ENCODE measurements at places on chromosomes 7 and 10. TPM values are rescaled to one million over a fixed set of nuclear protein-coding genes. Genes with fewer than 3 reads are reported as not detected.

DNA sequence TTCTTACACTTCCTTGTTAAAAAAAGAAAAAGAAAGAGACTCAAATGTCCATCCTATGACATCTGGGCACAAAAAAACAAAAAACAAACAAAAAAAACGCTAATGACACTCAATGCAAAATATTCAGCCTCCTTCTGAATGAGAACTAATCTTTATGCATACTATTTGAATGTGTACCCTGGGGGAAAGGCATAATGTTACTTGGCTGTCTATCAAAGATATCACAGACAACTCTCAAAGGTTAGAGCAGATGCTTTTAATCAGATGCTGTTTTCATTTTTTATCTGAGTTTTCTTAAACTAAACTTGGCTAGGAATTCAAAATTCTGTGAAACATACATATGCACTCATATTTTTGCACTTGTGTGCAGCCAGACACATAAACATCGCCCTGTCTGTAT lies 745.8 kb downstream of the CNTNAP2 start:
- no peak overlapping the region for H3K4me3 ChIP-seq
- no peaks in the 10 kb centered on the region for H3K4me1 ChIP-seq
- H3K27me3 ChIP-seq, result no peaks in the 10 kb centered on the region
- no peaks in the 10 kb centered on the region for H3K36me3 ChIP-seq

- no peak for DNase-seq
- H3K4me3 ChIP-seq, result no peak overlapping the region
Observed at GRCh38 chr7:111756687-111757178, 194.4 kb upstream of the IMMP2L start.

DNA sequence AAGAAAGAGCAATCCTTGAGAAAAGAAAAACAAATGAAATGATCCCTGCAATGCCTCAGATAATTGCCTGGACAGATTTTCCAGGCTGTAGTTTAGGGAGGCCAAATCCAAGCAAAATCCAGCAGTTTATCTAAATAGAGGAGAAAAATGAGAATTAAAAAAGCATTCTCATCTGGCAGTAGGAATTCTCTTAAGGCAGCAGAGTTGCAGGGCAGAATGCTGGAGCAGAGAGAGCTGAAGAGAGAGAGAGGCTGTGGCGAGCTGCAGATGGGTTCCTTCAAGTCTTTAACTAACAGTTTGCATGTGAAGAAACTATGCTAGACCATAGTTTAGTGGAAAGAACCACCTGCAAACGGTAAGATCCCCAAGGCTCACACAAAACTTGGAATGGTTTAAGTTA lies 6.0 kb upstream of the LIPA start:
- H3K4me3 ChIP-seq, result no peak overlapping the region
- H3K4me1 ChIP-seq, result peaks cover 20% of the 10 kb centered on the region
- no peaks in the 10 kb centered on the region for H3K36me3 ChIP-seq
- no peaks in the 10 kb centered on the region for H3K27me3 ChIP-seq
- DNase-seq, result no peak
- no peak overlapping the region for H3K27ac ChIP-seq

DNA sequence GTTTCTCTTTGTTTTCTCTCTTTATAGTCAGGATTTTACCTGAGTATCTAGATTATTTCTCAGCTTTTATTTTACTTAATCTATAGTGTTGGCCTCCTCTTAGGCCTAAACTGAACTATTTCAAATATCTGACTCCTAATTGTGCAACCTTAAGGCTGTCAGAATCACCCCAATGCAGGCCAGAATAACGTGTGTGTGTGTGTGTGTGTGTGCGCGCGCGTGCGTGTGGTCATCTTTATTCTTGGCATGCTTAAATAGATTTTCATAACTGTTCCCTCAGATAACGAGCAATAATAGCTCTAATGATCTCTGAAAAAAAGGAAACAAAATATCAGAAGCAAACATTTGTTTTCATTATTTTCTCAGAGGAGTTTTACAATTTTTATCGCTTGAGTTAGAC lies 92.4 kb downstream of the PCDH15 start:
- H3K4me3 ChIP-seq, result no peak overlapping the region
- H3K27me3 ChIP-seq, result no peaks in the 10 kb centered on the region
- no peak for DNase-seq
- no peaks in the 10 kb centered on the region for H3K4me1 ChIP-seq
- H3K27ac ChIP-seq, result no peak overlapping the region

The RBM48 gene
- total RNA-seq, result 10.9 TPM

The LRRD1 gene
- not detected for total RNA-seq

DNA sequence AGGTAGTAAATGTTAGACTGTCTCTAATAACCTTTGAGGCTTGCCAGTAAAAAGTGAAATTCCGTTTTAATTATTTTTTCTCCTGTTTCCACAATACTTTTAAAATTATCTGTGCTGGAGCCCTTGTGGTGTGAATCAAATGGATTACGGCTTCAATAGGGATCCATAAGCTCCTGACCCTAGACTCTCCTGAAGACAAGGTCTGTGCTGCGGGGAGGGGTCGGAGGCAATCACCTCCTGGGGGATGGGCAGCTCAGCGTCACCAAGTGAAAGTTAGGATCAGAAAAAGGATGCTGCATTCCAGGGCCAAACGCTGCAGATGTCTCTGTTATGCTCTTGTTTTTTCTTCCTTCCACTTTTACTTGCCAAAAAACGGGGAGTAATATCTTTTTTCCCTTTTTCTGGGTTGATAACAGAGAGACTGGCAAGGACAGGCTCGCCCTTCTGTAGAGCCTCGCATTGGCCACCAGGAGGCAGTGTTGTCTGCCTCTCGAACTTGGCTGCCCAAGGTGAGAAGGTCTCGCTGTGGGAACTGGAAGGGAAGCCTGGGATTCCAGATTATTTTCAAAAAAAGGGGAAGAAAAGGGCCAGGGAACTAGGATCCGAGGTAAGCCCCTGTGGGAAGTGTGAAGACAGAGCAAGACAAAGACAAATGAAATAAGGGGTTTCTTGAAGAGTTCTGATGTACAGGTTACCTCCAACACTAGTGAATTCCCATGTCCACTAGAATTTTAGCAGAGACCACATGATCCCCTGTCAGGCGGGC lies 621.9 kb downstream of the ACTR3B start:
- H3K4me3 ChIP-seq, result no peak overlapping the region
- H3K4me1 ChIP-seq, result no peaks in the 10 kb centered on the region
- H3K27ac ChIP-seq, result no peak overlapping the region
- no peaks in the 10 kb centered on the region for H3K27me3 ChIP-seq

DNA sequence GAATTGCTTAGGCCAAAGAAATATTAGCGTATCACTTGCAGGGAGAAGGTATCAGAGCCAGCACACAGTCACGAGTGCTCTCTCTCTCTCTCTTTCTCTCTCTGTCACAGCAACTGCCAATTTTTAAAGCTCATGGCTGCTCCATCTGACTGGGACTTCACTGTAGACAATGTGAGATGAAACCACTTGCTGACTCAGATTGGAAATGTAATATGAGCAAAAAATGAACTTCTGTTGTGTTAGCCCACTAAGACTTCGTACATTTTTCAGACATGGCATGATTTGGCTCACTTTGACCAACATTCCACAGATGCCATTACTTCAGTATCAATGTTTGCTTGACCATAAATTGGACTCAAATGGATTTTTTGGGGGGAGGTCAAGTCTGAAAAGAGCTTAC lies 68.1 kb downstream of the DGKB start:
- DNase-seq, result no peak
- H3K4me3 ChIP-seq, result no peak overlapping the region
- H3K36me3 ChIP-seq, result no peaks in the 10 kb centered on the region
- no peaks in the 10 kb centered on the region for H3K4me1 ChIP-seq
- H3K27me3 ChIP-seq, result no peaks in the 10 kb centered on the region

The ADRB1 gene
- 0.47 TPM for total RNA-seq

The SCART1 gene
- 2.2 TPM for total RNA-seq

The IFIT3 gene
- 45.2 TPM for total RNA-seq

Data from Calu3 (cell line).